ENCODE measurements at places on chromosomes 5 and 9. TPM values are rescaled to one million over a fixed set of nuclear protein-coding genes. Genes with fewer than 3 reads are reported as not detected.

The SLC25A2 gene
- total RNA-seq: not detected

The MCCC2 gene
- 30.4 TPM for total RNA-seq

The IL17B gene
- not detected for total RNA-seq

The TRIM41 gene
- 14.4 TPM for total RNA-seq

The OR1Q1 gene
- not detected for total RNA-seq

The FCN2 gene
- not detected for total RNA-seq

The BNC2 gene
- total RNA-seq: 23.8 TPM

The FOXD4L4 gene
- 0.06 TPM for total RNA-seq

The PCDHAC1 gene
- total RNA-seq: not detected

The CARTPT gene
- not detected for total RNA-seq

The IL7R gene
- total RNA-seq: 7.3 TPM

The CRB2 gene
- total RNA-seq: not detected

The WNT8A gene
- total RNA-seq: not detected

The SAXO1 gene
- total RNA-seq: 0.06 TPM

The FNBP1 gene
- total RNA-seq: 11.5 TPM

- DNase-seq: no peak
Observed at GRCh38 chr5:111706345-111706744, 50.6 kb downstream of the NREP start.

DNA sequence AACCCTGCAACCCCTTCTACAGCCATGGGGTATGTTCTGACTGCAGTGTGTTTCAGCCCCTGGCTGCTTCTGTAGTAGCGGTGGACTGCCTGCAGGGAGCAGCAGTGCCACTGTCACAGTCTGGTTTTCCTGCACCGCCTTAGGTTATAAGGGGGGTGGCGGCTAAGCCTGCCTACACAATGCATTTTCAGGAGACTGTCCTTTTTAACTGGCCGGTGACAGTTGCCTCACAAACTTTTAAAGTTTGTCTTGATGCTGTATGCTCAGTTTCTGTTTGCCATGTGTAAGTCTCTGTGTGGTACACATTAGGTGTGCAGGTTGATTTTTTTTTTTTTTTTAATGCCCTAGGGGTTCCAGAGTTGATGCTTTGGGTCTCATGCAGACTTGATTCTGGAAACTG is 53.0 kb downstream of the NUP214 start:
- DNase-seq: peak; percentile 61

- no peak for DNase-seq
Observed at GRCh38 chr5:161446655-161447054, 99.9 kb downstream of the GABRB2 start.

DNA sequence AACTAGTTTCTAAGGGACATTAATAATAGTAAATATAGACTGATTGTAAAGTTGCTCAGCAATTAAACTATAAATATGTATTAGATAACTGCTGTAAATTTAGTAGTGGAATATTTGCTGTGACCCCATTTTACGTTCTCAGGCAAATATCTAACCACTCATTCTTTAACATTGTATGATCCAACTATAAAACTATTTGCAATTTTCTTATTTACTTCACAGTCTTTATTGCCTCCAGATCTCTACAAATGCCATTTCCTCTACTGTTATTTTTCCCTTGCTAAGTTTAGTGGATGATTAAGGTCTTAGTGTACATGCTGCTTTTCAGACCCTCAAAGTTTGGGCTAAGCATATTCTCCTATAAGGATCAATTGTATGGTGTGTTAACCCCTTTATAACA is 526.2 kb upstream of the ST8SIA4 start:
- DNase-seq: peak; percentile 30

GRCh38 chr9:33225319-33226147 is 14.4 kb upstream of the SPINK4 start:
- DNase-seq: peak; percentile 79

GRCh38 chr5:148739023-148739422 is 84.7 kb upstream of the HTR4 start:
- DNase-seq: no peak

- DNase-seq: no peak
Observed at GRCh38 chr9:127876764-127877562, 512 bp downstream of the AK1 start.

DNA sequence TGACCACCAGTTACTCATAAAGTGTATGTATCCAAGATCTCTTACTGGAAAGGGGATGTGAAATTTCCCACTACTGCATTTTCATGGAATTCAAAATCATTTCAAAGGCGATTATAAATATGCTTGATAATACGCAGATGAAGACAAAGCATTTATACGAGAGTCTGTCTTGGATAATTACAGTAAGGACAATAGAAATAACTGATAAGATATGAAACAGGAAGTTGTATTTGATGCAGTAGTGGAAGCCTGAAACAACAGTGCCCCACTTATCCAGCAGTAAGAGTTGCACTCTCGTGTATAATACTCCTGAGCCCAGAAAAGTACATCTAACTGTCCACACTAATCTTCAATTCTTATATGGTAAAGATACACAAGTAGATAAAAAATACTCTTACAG is 188.7 kb upstream of the POU5F2 start:
- no peak for DNase-seq

- DNase-seq: peak; percentile 24
Observed at GRCh38 chr5:56951126-56951945, 587 bp downstream of the MIER3 start.

GRCh38 chr9:8012986-8013385 is 213.4 kb upstream of the DMAC1 start:
- no peak for DNase-seq

- DNase-seq: no peak
Observed at GRCh38 chr9:19386502-19387044, 6.5 kb upstream of the RPS6 start.

- no peak for DNase-seq
Observed at GRCh38 chr5:177269976-177270375, 33.5 kb downstream of the RAB24 start.

GRCh38 chr5:113378081-113378480 is 56.7 kb downstream of the TSSK1B start:
- DNase-seq: no peak

DNA sequence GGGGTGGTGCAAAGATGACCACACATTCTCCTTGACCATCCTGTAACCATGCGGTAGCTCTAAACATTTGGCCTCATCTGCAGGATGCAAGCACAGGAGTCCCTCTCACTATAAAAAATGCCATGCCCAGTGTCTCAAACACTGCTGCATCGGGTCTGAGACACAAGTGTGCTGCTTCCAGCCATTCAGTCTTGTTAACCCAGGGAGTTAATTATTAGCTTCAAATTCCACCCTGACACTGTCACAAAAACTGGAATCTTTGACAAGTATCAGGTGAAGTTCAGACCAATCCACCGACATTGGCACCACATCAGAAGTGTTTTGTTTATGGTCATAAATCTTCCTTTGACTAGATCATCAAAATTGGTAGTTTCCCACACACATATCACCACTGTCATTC is 119.1 kb upstream of the RASEF start:
- DNase-seq: no peak

DNA sequence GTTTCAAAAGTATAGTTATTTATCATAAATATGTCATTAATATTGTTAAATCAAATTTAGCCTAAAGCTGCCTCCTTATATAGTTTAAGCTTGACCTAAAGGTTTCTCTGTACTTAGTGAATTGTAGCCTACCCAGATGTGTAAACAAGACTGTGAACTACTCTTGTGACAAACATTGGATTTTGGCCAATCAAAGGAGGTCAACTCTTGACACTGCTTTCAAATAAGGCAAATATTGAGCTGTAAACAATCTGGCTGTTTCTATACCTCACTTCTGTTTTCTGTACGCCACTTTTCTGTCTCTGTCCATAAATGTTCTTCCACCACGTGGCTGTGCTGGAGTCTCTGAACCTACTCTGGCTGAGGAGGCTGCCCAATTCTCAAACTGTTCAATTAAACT is 51.2 kb downstream of the FXN start:
- no peak for DNase-seq

Data from LHCN-M2 (cell line).